ENCODE measurements at places on chromosomes 11 and 22.

DNA sequence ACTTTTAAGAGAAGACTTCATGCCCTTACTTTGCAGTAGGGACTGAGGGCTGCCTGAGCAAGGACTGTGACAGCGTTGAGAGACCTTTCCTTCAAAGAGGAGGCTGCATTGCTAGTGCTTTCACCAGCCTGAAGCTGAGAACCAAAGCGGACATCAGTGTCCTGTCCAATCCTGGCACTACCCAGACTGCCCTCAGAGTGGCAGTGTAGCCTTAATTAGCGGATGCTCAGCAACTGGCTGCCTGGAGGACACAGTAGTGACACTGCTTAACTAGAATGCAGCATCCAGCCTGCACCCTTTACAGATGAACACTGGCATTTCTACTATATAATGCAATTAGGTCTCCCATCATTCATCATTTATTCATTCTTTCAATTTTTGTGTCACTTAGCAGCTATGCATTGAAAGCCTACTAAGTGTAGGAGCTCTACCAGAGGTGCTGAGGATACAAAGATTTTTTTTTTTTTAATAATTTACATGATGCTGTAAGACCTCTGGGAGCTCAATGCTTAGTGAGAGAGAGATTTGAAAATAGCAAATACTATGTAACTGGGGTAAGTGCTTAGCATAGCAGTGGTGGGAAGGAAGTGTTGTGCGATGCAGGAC lies 36.9 kb upstream of the SLC36A4 start:
- DNase-seq = peak; percentile 72

DNA sequence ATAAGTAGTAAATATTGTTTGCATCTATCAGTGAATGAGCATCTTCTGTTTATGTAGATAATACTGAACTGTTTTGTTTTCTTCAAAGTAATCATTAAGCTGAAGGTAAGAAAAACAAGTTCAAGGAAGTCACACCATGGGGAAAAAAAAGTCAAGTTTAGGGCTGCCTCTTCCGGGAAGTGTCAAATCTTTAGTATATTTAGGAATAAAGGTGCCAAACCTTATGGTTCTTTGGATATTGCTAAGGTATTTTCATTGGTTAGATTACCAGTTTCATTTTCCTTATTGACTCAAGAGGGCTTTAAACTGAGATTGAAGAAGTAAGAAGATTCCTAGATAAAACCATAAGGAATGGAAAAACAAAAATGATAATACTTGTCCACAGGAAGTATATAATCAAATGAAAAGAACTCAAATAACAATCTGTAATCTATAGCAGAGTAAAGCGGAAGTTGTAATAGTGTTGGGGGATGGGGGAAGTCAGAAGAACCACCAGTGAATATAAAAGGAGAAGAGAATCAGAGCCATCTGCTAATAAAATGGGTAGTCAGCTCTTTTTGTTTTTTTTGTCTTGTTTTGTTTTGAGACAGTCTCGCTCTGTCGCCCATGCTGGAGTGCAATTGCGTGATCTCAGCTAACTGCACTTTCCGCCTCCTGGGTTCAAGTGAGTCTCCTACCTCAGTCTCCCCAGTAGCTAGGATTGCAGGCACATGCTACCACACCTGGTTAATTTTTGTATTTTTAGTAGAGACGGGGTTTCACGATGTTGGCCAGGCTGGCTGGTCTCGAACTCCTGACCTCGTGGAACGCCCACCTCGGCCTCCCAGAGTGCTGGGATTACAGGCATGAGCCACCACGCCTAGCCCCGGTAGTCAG lies 2.3 kb downstream of the ATM start:
- DNase-seq = peak; percentile 50

GRCh38 chr11:110463153-110463552 lies 33.4 kb downstream of the FDX1 start:
- peak; percentile 19 for DNase-seq

GRCh38 chr11:122068141-122068540 lies 47.9 kb downstream of the BLID start:
- no peak for DNase-seq

GRCh38 chr11:46361283-46362155 lies 14.3 kb downstream of the DGKZ start:
- DNase-seq = peak; percentile 73

DNA sequence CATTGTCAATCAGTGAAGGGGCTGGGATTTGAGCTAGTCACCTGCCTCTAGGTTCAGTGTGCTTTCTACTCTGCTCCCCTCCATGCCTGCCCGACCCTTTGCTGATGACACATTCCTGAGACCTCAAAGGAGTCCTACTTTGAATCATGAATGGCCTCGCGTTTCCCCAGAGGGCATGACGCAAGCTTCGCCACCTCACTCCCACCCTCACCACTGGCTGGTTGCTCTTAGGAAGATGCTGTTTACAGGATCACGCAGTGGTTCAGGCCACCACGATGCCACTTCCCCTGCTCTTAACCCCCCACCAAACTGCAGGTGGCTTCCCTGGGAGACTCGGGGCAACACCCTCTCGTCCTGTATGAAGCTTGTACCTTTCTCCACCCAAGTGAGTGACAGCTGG lies 62.9 kb upstream of the B3GAT1 start:
- no peak for DNase-seq

DNA sequence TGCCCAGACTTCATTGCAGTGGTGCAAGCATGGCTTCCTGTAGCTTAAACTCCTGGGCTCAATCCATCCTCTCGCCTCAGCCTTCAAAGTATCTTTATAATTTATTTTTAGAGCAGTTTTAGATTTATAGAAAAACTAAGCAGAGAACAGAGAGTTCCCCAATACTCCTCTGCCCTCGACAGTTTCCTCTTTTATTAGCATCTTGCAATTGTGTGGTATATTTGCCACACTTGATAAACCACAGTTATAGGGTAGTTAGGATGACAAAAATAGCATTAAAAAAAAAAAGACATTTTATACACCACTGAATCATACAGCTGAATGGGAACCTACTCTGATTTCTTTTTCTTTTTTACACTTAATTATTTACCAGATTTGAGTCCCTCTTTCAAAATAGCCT lies 31.2 kb downstream of the MS4A2 start:
- no peak for DNase-seq

- no peak for DNase-seq
Measured at GRCh38 chr11:96373826-96374225, 15.9 kb downstream of the CCDC82 start.

GRCh38 chr11:46607516-46607915 lies 9.5 kb downstream of the HARBI1 start:
- DNase-seq = no peak

DNA sequence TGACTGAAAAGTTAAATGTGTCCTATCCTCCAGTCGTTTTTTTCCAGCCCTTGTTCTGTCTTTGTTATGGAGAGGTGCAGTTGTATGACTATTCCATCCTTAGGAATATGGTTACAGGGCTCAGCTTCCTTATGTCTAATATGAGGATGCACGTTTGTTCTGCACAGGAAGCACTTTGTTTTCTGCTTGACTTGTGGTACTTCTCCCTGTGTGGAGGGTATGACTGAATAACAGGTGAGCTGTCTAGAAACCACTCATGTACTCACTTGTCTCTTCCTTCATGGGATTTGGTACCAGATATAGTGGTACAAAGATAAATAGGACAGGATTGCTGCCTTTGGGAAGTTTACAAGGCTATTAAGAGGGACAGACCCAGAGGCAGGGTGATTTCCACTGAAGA lies 17.4 kb downstream of the CABIN1 start:
- no peak for DNase-seq

DNA sequence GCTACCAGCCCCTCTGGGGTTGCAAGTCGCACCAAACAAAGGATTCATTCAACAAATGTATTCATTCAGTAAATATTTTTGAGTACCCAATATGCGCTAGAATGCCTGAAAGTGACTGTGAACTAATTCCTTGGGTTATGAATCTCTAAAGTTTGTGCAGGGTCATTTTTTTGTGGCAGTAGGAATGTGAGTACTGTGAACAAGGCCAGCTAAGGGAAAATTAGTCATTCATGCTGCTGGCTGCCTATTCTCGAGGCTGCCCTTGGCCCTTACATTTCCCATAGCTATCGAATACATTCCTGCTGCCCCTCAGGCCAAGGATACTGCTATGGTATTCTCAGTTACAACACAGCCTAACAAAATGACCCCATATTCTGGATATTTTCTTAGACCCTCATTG lies 141.6 kb downstream of the TRPC6 start:
- no peak for DNase-seq

GRCh38 chr11:21761000-21761399 lies 431.9 kb upstream of the ANO5 start:
- DNase-seq = no peak

- DNase-seq = no peak
Measured at GRCh38 chr11:131504199-131504949, 134.0 kb downstream of the NTM start.

DNA sequence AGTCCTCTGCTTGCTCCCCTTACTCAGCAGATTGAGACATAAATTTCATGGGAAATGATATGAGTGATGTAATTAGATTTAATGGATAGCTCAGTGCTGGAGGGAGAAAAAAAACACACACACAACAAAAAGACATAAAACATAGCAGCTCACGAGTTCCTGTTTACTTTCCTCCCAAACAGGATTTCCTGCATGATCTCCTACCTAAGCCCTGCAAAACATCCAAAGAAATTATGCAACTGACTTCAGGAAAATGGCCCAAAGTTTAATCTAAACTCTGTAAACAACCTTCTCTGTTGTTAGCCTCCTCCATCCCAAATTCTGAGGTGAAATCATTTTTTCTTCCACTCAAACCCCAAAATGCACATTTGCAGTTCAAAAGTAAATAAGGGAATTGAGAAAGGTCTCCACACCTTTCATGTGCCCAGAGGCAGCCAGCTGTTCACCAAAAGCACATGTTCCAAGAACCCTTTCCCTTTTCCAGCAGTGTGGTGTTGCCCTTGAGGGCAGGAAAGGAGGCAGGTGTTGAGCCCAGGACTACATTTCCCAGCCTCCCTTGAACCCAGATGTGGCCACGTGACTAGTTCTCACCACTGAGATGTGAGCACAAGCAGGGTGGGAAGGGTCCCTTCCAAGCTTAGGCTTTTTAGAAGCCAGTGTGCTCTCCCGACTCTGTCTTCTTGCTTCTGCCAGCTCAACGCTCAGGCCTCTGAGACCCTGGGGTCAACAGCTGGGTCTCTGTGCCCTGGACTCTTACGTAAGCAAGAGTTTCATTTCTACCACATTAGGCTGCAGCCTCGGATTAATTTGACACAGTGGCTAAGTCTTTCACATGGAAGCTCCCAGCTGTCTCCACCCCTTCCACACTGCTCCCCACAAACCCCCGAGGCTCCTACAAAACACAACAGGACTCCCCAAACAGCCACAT lies 301.2 kb downstream of the CTTN start:
- no peak for DNase-seq

GRCh38 chr11:203945-204586 lies 3.1 kb downstream of the BET1L start:
- no peak for DNase-seq

DNA sequence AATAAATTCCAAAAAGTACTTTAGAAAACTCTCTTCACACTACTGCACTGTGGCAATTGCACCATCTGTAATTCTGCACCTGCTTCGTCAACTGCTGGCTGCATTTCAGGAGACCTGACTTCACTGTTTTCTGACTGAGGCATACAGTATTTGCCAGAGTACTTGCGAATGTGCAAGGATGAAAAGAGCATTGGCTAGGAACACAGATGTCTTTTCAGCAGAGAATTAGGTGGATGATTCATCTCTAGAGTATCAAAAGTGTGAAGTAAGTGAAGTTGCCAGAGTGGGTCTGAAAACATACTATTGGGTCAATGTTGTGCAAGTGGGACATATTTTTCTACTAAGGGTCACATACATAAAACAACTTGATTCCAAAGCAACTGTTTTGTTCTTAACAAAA lies 427.5 kb upstream of the CCDC90B start:
- no peak for DNase-seq

GRCh38 chr22:27780161-27780575 lies 21.4 kb downstream of the MN1 start:
- DNase-seq = no peak

DNA sequence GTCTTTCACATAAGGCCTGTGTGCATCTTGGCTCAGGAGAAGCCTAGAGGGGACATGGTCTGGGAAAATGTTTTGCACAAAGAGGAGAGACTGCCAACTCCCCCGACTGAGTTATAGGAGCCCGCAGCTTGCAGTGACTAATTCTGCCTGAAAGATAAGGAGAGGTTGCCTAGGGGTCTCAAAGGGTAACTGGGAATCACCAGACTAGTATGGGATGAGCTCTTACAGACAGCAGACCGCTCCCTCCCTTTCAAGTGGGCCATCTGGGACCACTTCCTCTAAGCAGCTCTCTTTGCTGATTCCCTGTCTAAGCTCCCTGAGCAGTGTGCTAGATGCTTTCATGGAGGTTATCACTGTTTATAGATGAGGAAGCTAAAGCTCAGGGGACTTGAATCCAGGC lies 105.1 kb downstream of the TENM4 start:
- DNase-seq = no peak

DNA sequence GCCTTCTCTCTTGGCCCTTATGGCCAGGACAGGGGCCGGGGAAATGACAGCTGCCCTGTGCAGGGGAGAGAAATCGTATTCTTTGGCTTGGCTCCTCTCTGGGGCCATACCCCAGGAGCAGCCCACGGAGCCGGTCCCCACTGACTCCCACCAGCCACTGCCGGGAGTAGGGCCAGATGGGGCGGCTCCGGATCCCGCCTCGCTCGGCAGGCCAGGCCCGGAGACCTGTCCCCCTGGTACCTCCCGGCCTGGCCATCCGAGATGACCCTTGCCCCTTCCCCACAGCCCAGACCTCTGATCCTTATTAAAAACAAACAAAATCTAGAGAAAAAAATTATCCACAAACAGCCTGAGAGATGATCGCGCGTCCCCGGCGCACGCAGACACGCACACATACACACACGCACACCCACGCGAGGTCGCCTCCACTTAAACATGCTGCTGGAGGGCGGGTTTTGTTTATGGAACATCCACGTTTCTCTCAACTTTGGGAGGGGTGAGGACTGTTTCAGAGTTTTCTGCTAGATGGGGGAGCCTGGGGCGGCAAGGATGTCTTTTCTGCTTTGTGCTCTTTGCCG lies 59.1 kb downstream of the IGLL1 start:
- DNase-seq = no peak

GRCh38 chr11:44008088-44008501 lies 39.7 kb upstream of the ACCSL start:
- no peak for DNase-seq

GRCh38 chr11:31106968-31107576 lies 262.5 kb downstream of the DCDC1 start:
- peak; percentile 49 for DNase-seq

- DNase-seq = no peak
Measured at GRCh38 chr11:96272529-96273222, 70.3 kb downstream of the MAML2 start.

DNA sequence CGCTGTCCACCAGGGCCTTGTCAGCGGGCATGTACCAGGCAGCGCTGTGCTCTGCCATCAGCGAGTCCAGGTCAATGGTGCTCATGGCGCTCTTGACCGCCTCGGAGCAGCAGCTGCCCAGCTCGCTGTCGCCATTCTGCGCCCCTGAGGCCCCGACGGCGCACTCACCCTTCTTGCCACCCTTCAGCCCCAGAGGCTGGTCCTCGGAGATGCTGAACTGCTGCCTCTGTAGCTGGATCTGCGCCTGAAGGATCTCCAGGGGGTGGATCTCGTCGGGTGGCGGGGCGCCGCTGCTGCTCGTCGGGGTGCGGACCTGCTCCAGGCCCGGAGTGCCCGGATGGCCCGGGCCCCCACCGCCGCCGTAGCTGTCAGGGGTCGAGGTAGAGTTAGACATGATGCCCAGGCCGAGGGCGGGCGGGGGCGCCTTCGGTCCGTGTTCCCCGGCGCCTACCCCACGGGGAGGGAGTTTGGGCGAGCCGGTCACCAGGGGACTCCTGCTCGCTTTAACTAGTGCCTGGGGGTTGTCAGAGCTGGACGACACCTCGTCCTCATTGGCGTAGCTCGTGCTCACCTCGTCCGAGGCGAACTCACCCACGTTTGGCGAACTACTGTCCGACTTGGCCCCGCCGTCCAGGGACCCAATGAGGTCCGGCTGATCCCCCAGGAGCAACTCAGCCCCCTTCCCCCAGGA lies 4.6 kb downstream of the MN1 start:
- no peak for DNase-seq
